Stimulated activated CD8-positive, alpha-beta memory T cell treated with anti-CD3 and anti-CD28 coated beads, Interleukin-4, amount 100 ng/mL, for 1 hour (primary cell): ENCODE measurements at places on chromosomes 6 and 20.

DNA sequence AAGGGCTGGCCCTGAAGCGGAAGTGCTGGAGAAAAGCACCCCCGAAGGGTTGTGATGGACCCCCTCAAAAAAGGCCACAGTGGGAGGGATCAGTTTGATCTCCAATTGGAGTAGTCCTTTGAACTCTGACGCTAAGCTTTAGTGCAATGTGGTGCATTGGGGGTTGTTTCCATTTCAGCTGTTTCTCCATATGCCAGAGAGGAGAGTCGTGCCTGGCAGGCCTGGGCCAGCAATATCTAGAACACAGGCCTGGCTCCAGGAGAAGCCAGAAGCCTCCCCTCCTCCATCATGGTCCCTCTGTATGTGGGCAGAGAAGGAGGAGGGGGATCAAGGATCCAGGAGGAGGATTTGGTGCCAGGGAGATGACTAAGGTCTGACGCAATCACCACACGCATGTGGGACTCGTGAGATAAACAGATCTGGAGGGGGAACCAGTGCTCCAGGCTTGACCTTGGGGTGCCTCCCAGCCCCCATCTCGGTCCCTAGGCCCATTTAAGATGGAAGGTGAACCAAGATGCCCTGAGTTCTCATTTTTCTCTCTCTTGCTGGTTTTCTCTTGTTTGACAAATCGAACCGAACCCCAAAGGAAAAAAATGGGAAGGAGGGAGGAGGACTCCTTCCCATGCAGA lies 517.4 kb upstream of the JARID2 start:
- DNase-seq: no peak

DNA sequence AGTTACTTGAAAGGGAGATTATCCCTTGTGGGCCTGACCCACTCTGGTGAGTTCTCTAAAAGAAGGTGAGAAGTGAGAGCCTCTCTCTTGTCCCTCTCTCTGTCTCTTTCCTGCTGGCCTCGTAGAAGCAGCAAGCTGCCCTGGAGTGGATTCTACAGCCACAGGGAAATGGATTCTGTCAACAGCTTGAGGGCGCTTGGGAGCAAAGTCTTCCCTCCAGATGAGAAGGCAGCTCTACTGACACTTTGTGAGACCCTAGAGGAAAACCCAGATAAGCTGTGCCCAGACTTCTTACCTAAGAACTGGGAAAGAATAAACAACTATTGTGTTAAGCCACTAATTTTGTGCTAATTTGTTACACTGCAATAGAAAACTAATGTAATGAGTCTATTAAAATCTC lies 39.9 kb downstream of the ANKRD60 start:
- DNase-seq: no peak

DNA sequence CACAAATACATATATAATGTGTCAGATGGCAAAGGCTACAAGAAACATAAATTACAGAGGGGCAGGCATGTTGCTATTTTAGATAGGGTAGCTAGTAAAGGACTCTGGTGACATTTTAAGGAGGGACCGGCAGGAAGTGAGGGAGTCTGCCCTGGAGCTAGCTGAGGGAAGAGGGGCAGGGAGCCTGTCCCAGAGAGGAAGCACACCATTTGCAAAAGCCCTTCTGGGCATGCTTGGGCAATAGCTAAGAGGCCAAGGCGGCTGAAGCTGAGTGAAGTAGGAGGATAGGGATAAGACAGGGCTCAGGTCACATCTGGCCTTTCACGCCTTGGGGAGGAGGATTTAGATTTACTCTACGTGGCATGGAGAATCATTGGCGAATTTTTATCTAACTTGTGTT lies 96.2 kb downstream of the RTN4IP1 start:
- DNase-seq: no peak

DNA sequence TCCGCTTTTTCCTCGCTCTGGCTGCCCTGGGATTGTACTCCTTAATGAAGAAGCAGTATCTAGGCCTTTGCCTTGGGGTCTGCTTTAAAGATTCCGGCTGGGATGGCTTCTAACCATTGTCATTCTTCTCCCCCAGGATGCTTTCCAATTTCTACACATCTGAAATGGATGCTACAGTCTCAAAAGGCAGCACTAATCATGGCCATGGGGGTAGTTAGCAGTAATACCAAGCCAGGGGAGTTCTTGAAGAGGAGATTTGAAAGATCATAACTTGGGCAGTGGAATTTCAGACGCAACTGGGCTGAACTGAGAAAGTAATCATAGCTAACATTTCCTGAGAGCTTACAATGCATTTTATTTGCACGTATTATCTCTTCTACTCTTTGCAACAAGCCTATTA lies 3.4 kb upstream of the PFDN4 start:
- no peak for DNase-seq

DNA sequence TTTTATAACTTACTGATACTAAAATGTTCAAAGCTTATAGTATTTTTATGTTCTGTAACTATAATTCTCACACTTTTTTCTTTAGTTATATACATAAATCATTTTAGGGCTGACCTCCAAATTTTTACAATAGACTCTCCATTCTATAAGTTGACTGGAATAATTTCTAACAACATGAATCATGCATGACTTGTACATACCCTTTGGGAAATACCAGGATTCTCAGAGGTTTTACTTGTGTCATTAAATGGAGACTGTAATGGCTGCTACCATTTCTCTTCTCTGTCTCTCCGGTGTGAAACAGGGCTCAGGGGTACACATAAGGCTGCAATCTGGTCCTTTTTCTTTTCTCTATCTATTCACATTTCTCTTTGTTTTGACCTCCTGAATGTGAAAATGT lies 222.2 kb upstream of the FLRT3 start:
- DNase-seq: no peak

DNA sequence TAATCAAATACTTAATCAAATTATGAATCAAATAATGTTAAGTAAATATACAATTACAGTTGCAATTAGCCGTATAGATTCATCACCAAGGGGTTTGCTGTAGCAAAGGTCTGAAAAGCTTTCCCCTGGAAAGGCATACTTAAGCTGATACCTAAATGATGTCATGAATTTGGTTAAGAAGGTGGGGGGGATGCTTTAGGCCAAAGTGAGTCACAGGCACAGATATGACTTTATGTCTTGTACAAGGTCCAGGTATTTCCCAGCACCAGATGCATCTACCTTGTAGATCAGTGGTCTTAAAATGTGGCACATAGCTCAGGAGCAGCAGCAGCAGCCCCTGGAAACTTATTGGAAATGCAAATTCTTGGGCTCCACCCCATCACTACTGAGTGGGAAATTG lies 557.3 kb upstream of the CDH4 start:
- no peak for DNase-seq

DNA sequence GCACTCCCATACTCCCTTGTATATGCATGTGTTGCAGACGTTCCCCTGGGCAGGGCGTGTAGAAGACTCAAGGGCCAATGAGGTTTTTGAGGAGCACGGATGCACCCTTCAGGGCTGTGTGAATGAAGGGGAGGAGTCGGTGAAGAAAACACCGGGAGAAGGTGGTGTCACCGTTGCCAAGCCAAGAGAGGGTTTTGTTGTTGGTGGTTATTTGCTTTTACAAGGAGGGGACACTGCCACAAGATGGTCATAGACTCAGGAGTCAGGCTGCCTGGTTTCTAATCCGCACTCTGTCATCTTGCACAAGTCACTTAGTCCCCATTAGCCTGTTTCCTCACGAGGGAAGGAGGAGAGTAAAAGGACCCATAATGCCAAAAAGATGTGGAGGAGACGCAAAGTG lies 124.0 kb downstream of the PXDC1 start:
- no peak for DNase-seq

- no peak for DNase-seq
These were observed 25.1 kb downstream of the FKBP5 start for GRCh38 chr6:35663447-35664235.

DNA sequence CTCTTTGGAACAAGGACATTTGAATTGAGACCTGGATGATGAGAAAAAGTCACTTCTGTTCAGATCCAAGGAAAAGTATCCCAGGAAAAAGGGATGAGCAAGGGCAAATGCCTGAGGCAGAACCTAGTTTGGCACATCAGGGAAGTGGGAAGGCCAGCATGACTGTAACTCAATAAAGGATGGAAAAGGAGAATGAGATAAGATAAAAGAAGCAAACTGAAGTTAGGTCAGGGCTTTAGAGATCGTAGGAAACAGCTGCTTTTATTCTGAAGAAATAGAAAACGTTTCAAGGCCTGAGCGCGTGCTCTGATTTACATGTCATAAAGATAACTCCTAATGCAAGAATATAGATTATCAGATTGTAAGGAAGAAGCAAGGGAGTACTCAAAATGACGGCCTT lies 450.0 kb downstream of the FRK start:
- DNase-seq: no peak

GRCh38 chr20:37984018-37984785 lies 49.1 kb downstream of the TTI1 start:
- DNase-seq: no peak

DNA sequence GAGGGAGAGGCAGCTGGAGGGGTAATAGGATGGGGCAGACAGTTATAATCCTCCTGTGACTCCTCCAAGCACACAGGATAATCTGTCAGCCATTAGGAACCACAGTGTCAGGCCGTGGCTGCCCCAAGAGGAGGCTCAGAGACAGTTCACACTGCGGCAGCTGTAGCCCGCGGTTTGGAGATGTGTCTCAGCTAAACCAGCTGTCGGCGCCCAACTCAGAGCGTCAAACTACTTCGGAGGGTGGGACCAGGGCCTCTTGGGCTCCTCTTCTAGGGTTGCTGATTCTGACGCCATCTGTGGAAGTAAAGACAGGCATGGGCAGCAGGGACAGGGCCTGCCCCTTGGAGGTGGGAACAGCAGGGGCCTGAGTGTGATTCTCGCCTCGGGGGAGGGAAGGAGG lies 309.8 kb downstream of the CDC5L start:
- no peak for DNase-seq

DNA sequence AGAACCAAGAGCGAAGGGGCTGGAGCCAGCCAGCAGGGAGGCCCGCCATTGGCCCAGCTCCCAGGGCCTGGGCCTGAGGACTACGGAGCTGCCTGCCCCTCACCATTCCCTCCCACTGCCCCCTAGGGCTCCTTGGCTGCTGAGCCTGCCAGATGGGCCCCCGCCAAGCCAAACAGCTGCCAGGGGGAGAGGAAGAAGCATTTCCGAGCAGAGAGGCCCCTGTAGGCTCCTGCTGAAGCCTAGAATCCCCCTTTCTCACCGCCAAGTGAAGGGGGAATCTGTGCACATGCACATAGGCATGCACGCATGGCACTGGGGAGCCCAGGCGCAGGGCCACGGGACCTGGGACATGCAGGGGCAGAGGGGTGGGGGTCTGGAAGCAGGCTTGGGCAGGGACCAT lies 28.5 kb upstream of the MRPS18A start:
- no peak for DNase-seq
